ENCODE measurements at places on chromosomes 1 and 21.
A peak's percentile ranks its signal among the peaks of the same experiment; 100 is the strongest.

- DNase-seq: peak; percentile 90
Measured at GRCh38 chr1:246699095-246699735, 25.0 kb upstream of the SCCPDH start.

DNA sequence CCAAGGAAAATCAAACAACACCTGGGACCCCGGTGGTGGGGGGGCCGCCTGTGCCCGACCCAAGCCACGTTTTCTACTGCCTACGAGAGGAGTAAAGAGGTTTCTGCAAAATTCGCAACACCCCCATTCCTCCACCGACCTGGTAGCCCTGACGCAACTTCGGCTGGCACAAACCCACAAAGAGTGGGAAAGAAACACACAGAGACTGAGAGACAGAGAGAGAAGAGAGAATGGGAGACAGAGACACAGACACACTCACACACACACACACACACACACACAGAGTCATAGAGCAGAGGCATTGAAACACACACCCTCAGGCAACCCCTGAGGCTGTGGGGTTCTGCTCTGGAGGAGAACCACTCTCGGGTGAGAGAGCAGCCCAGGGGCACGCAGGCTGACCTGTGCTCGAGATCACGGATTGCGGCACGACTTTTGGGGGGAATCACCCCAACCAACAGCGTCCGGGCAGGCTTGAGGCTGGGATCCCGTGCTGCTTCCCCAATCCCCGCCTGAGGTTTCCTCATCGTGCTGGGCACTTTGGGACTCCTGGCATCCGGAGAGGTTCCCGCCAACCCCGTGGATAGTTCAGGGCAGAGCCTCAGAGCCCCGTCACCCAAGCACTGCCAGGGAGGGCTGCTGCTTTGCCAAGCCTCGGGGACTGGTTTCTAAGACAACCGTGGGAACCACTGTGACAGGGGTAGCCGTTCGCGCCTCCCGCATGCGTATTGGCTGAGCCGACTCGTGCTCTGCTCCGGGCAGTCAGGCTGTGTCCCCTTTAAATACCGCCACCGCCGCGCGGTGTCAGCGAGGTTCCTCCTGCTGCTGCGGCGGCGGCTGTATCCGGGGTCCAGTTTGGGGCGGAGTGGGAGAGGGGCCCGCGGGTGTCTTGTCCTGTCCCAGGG, 682.4 kb upstream of the TPTE start:
- DNase-seq: no peak

GRCh38 chr21:29656504-29657239, 283.1 kb downstream of the GRIK1 start:
- DNase-seq: peak; percentile 58

- DNase-seq: no peak
Measured at GRCh38 chr1:234241941-234242490, 131.2 kb upstream of the COA6 start.

GRCh38 chr1:209597499-209597898, 14.0 kb downstream of the CAMK1G start:
- DNase-seq: no peak

DNA sequence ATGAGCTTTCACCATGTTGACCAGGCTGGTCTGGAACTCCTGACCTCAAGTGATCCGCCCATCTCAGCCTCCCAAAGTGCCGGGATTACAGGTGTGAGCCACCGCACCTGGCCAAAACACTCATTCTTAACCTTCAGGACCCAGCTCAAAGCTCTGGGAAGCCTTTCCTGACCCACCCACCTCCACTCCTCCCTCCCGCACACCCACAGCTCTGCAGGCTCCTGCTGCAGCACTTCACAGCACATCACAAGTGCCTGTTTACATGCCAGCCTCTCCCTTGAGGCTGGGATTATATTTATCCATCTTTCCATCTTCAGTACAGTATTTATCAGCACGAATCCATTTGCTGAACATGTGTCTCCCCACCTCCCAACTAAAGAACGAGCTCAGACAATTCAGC, 14.9 kb downstream of the SLC9A1 start:
- DNase-seq: no peak

Measured in GF-D8 (cell line).